ENCODE measurements at places on chromosomes 6 and 20.

GRCh38 chr6:55960344-55960743 lies 85.0 kb upstream of the BMP5 start:
- DNase-seq = no peak

DNA sequence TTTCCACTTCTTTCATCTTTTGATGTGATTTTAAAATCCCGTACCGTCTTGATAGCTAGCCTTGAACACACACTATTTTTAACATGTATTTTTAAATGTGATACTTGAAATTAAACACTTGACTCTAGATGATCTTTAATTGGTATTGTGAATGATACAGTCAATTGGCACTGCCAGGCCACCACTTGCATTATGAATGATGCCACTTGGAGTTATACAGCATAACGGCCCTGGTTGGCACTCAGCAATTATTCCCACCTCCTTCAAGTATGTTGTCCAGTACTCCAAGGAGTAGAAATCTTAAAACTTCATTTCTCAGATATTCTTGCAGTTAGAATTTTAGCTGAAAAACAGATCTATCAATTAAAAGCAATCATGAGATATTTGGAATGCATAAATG lies 62.9 kb downstream of the TENT5A start:
- DNase-seq = no peak

- DNase-seq = no peak
Observed at GRCh38 chr6:164570801-164571200, 738.6 kb downstream of the C6orf118 start.

DNA sequence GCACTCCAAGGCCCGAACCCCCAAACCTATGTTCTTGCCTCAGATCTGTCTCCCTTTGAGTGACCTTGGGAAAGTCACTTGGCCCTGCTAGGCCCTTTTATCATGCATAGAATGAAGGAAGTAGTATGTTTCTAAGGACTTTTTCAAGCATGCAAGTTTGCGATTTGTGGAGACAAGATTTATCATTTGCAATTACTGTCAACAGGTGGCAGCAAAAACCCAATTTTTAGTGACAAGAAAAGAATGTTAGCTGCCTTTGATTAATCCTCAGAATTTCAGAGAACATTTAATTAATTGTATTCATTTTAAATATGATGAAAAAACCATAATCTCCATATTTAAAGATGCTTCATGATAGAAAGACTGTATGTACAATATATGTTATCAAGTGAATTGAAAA lies 28.3 kb upstream of the PREP start:
- peak; percentile 23 for DNase-seq
